ENCODE measurements at places on chromosomes 12 and 14.

- DNase-seq, result peak; percentile 22
These were observed 115.4 kb downstream of the KLHL28 start for GRCh38 chr14:44846232-44846824.

GRCh38 chr14:105427936-105428485 is 8.4 kb downstream of the MTA1 start:
- no peak for DNase-seq

- DNase-seq, result peak; percentile 83
These were observed 18.8 kb upstream of the RAP1B start for GRCh38 chr12:68591734-68592418.

- DNase-seq, result no peak
These were observed 25.2 kb upstream of the TSPAN8 start for GRCh38 chr12:71183018-71183417.

DNA sequence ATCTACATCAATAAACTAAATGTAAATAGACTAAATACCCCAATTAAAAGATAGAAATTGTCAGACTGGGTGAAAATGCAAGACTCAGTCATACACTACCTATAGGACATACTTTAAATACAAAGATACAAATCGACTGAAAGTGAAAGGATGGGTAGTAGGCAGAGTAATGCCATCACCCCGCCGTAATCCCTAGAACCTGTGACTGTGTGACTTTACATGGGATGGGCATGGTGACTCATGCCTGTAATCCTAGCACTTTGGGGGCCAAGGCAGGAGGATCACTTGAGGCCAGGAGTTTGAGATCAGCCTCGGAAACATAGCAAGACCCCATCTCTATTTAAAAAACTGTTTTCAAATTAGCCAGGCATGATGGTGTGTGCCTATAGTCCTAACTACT is 2.6 kb upstream of the EVL start:
- DNase-seq, result peak; percentile 46

- no peak for DNase-seq
These were observed 29.9 kb downstream of the GPHB5 start for GRCh38 chr14:63288853-63289252.

DNA sequence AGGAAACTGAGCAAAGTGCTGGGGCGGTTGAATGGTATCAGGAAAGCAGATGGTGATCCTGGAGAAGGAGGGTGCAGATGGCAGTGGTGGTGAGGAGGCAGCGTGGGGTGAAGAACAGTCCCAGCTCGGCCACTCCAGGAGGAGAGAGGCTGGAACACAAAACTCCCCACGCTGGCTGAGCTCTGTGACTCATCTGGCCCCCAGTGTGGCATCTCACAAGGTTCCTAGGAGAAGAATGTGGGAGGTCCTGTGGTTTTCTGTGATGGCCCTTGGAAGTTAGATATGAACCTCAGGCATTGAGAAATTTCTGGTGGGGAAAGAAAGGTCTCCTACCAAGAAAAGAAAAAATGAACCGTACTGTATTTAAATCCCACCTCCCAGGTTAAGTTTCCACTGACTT is 8.0 kb upstream of the NRXN3 start:
- no peak for DNase-seq

DNA sequence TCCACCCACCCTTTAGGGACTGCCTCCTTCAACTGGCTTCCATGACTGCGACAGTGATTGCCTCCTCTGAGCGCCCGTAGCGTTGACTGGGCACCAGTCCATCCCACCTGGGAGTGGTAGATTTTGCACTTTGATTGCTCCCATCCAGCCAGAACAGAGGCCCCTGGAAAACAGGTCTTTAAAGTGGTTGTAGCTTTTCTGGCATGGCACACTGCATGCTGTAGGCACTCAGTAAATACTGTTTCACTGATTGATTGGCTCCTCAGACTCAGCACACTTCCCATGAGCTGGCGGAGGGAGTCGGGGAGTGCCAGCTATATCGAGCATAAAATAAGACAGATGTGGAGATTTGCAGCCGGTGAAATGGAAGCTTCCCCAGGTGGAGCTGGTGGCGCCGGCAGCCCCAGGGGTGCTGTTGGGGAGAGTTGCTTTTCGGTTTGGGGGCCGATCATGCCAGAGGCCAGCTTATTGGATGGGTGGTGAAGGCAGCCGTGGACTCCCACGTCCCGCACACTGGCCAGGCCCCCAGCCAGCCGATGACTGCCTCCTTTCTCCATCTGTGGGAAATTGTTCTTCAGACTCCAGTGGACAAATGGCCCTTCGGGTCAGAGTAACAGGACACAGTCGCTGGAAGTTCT is 200.2 kb downstream of the TSPAN9 start:
- no peak for DNase-seq

DNA sequence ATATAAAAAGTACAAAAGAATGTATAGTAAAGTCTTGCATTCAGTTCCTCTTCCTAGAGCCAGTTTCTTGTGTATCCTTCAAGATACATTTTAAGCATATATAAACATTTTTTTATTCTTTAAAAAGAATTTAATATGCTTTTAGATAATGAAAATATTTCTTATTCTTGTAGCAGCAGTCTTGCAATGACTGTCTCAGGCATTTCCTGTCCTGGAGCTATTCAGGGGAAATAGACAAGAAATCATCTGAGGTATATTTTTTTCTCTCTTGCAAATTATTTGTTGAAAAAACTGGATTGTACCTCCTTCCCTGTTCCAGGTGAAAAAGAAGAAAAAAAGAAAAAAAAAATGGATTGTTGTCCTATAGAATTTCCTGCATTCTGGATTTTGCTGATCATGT is 17.0 kb upstream of the ERBB3 start:
- no peak for DNase-seq

GRCh38 chr14:59771577-59771976 is 99.0 kb downstream of the RTN1 start:
- DNase-seq, result no peak

DNA sequence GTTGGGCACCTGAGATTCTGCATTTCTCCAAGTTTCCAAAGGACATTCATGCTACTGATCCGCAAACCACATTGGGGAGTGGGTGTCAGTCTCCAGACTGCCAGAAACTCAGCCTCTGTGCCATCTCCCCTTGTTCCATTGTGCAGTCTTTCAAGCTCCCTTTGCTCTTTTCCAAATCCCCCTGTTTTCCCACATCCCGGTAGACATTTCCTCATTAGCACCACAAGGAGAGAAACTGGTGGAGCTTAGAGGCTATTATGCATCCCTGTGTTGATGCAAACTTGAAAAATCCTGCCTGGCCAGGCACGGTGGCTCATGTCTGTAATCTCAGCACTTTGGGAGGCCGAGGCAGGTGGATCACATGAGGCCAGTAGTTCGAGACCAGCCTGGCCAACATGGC is 10.7 kb downstream of the CCDC63 start:
- no peak for DNase-seq

GRCh38 chr14:58643366-58643765 is 5.6 kb downstream of the DACT1 start:
- no peak for DNase-seq

DNA sequence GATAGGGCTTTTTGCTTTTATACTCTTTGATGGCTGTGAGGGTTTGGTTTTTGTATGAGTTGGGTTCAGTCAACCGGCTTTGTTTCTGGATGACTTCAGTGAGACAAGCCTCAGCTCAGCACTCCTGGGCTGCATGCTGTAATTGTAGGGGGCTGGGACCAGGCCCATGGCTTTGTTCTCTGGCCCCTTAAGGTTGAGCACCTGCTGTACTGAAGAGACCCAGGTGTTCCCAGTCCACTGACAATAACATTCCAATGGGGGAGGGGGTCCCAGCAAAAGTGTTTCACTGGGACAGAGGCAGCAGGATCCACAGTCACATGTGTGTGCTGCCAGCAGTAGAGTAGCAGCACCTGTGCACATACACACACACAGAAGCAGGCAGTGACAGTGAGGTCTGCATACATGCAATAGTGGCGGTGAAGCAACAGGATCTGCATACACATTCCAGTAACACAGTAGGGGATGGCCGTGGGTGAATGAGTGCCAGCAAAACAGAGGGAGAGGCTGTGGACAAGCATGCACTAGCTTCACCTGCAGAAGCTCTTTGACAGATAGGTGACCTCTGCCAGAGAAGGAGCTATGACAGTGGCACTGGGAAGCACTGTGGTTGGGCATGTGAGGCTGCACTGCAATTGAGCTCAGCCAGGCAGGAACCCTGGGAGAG is 240.4 kb downstream of the ASCL1 start:
- no peak for DNase-seq

GRCh38 chr14:69671365-69672030 is 60.1 kb downstream of the SUSD6 start:
- no peak for DNase-seq

GRCh38 chr14:34913619-34914018 is 38.5 kb upstream of the BAZ1A start:
- DNase-seq, result no peak

DNA sequence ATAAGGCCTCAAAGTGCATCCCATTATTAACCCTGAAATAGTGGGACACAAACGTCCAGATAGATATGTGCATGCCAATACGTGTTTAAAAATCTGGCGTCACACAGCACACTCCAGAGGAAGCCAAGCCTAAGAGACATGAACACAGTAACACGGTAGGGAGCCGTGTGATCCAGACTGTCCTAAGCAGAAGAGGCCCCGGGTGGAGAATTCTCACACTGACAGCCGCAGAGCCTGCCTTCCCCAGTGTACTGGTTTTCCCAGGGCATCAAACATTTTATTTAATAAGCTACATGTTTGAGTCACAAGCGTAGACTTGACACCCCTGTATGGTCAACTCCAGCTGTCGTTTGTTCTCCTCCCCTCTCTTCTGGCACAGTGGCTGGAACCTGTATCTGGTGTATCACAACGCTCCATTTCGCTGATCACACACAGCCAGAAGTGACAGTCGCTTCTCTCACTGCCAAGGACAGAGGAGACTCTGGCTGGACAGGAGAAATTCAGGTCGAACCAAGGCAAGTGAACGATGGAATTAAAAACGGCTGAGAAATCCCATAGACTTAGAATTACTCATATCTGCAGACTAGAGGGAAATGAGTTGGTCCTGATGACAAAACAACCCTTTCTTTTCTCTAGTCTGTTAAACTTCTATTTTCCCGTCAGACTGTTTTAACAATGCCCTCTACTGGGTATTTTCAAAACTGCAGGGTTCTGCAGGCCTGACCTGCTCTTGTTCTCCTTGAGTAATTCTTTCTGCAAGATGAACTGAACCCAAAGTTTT is 359.9 kb downstream of the RGS6 start:
- DNase-seq, result peak; percentile 13

- no peak for DNase-seq
These were observed 25.4 kb downstream of the NEK9 start for GRCh38 chr14:75101491-75101890.

DNA sequence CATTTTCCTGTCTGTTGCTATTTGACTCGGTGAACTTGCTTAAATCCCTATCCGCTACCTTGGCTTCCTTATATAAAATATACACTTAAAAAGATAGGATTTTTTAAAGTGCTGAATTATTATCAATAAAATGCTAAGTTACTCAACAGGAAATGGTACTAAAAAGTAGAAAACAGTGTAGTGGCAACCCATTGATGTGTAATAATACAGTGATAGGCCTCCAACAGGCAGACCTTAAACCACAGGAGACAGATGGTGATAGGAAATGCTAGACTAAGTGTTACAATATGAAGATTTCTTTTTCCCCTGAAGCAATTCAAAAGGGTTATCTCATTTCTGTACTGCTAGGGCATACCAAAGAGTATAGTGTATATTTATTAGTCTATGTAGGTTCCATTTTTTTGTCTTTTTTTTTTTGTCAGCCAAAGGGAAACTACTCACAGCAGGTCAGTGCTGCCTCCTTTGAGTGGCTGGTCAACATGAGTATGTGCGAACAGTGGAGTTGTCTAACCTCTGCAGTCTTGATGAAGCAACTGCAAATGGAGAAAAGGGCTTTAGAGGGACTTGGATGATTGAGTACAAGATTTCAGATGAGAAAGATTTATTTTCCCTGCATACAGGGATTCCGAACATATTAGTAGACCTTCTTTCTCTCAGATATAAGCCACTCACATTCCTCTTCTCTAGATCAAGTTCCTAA is 183.8 kb downstream of the ACSS3 start:
- DNase-seq, result no peak

DNA sequence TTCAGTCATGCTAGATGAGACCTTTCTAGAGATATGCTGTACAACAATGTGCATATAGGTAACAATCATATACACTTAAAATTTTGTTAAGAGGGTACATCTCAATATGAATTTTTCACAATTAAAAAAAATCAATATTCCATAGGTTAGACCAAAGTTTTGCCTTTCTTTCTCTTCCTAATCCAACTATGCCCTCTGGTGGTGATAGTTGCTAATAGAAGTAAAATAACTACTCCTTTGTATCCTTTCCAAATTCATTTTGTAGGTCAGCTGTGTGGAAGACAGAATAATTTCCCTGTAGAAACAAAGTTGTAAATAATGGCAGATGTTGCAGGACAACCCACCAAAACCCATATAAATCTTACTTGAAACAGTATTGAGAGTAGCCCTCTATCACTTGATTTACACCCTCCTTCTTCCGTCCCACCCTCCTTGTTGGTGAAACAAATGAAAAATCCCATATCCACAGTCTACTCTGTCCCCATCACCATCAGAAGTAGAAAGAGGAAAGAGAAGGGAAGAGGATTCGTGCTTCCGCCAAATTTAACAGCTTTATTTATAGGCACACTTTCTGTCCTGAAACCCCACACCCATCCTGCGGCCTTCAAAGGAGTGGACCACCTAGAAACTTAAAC is 34.2 kb upstream of the KICS2 start:
- no peak for DNase-seq

DNA sequence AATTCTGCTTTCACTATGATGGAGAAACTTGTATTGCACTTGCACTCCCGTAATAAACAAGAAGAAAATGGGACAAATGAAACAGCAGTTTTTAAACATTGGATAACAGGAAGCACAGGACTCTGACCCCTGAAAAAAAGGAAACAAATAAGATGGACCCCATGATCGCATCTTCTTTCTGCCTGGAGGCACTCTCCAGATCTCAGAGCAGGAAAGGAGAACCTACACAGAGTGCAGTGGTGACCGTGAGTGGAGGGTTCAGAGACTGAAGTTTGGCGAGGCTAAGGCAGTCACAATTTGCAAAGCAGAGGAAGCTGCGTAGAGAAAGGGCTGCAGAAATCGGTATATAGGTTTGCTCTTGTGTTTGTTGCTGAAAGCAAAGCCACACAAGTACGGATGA is 6.1 kb upstream of the FGF6 start:
- no peak for DNase-seq

GRCh38 chr12:11446372-11446771 is 51.0 kb upstream of the PRB2 start:
- no peak for DNase-seq

- no peak for DNase-seq
These were observed 288.9 kb upstream of the CCDC196 start for GRCh38 chr14:66197276-66197675.

GRCh38 chr14:106021832-106022231 is 495.4 kb downstream of the TMEM121 start:
- DNase-seq, result no peak

GRCh38 chr12:53676656-53677015 is 753 bp upstream of the ATP5MC2 start:
- DNase-seq, result no peak

- no peak for DNase-seq
These were observed 24.5 kb downstream of the SSH1 start for GRCh38 chr12:108832730-108833354.
